RWPE1 (cell line): ENCODE measurements at places on chromosomes 3 and 15.

DNA sequence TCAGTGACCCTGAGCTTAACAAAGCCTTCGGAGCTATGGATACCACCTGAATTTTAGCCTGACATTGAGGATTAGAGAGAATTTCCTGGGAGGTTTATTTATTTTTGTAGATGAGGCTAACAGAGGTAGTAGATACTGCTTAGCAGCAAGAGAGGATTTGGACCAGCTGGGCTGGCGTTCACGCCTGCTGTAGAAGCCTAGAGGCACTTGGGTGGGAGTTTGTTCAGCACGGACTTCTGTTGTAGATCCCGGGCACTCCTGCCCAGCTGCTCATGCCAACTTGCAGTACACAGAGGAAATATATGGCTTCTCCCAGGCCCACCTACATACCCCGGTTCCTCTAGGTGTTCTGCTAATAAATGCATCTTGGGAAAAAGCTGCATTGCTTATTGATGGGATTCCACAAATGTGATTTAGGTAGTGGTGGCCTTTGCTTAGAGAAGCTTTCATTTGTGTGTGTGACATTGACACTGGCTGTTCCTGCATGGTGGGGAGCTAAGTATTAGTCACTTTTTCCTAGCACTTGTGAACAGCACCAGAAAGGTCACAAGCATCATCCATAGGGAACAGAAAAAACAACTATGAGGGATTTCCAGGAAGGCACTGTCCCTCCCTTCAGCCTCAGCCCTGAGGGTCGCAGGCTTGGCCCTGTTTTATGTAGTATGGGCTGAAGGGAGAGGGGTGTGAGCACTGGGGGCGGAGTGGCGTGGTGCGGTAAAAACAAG is 324.8 kb upstream of the LRRFIP2 start:
- DNase-seq = no peak

DNA sequence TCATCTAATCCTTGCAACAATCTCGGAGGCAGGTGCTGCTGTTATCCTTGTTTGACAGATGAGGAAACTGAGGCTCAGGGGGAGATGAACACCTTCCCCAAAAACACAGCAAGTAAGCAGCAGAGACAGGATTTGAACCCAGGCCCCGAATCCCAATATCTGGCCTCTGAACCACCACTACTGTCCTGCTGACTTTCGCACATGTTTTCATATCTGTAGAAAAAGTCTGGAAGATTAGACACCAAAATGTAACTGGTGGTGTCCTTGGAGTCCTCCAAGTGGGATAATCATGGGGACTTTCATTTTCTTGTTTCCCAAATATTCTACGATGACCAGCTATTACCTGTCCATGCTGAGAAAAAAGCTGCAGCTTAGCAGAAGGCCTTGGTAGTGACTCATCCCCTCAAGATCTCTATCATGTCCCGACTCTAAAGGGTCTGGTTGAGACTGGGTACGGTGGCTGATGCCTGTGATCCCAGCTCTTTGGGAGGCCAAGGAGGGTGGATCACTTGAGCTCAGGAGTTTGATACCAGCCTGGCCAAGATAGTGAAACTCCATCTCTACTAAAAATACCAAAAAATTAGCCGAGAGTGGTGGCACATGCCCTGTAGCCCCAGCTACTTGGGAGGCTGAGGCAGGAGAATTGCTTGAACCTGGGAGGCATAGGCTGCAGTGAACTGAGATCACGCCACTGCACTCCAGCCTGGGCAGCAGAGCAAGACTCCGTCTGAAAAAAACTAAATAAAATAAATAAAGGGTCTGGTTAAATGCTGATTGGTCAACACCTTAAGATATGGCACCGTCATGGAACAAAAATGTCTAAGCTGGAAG is 8.6 kb downstream of the IRAK2 start:
- no peak for DNase-seq

GRCh38 chr3:46566040-46566641 is at the start of gene LRRC2:
LRRC2 (minus strand) TSS chr3:46566302; CDS start chr3:46551591, 14,711 bp downstream.
- DNase-seq = peak; percentile 17

- no peak for DNase-seq
These were observed 15.1 kb upstream of the GPR171 start for GRCh38 chr3:151218136-151218535.

DNA sequence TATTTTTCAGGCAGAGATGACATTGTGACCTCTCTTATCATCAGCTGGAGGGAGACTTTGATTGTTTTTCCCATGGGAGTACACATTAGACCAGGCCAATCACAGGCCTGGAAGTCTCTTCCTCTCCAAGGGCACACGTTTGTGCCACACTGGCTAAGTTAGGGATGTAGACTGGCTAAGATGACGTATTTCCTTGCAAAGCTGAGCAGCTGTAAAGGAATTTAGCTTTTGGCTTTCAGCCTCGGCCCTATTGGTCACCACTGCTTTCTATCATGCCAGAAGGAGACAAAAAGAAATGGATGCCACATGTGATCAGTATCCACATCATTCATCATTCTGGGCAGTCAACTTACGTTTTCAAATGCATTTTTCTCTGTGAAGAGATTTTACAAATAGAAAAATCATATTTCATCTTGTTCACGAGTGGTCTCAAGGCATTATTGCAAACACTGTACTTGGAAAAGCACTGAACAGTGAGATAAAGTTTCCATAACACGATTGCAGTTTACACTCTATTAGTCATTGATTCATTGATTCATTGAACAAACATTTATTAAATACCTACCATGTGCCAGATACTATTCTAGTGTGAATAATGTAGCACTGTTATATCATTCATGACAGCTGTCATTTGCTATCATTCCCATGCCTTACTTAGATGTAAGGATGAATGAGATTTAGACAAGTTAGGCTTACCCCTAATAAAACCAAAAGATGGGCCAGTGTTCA is 27.0 kb upstream of the RNF7 start:
- DNase-seq = peak; percentile 48

- DNase-seq = no peak
These were observed 44.5 kb upstream of the C3orf80 start for GRCh38 chr3:160180581-160181216.

- no peak for DNase-seq
These were observed 173.4 kb downstream of the WNT5A start for GRCh38 chr3:55313666-55314065.

DNA sequence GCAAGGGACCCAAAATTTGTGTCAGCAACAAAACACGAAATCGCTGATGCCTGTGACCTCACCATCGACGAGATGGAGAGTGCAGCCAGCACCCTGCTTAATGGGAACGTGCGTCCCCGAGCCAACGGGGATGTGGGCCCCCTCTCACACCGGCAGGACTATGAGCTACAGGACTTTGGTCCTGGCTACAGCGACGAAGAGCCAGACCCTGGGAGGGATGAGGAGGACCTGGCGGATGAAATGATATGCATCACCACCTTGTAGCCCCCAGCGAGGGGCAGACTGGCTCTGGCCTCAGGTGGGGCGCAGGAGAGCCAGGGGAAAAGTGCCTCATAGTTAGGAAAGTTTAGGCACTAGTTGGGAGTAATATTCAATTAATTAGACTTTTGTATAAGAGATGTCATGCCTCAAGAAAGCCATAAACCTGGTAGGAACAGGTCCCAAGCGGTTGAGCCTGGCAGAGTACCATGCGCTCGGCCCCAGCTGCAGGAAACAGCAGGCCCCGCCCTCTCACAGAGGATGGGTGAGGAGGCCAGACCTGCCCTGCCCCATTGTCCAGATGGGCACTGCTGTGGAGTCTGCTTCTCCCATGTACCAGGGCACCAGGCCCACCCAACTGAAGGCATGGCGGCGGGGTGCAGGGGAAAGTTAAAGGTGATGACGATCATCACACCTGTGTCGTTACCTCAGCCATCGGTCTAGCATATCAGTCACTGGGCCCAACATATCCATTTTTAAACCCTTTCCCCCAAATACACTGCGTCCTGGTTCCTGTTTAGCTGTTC is 34.9 kb downstream of the CHDH start:
- no peak for DNase-seq
